ENCODE measurements at places on chromosomes 4 and X. TPM values are rescaled to one million over a fixed set of nuclear protein-coding genes. Genes with fewer than 3 reads are reported as not detected.
A peak's percentile ranks its signal among the peaks of the same experiment; 100 is the strongest.

DNA sequence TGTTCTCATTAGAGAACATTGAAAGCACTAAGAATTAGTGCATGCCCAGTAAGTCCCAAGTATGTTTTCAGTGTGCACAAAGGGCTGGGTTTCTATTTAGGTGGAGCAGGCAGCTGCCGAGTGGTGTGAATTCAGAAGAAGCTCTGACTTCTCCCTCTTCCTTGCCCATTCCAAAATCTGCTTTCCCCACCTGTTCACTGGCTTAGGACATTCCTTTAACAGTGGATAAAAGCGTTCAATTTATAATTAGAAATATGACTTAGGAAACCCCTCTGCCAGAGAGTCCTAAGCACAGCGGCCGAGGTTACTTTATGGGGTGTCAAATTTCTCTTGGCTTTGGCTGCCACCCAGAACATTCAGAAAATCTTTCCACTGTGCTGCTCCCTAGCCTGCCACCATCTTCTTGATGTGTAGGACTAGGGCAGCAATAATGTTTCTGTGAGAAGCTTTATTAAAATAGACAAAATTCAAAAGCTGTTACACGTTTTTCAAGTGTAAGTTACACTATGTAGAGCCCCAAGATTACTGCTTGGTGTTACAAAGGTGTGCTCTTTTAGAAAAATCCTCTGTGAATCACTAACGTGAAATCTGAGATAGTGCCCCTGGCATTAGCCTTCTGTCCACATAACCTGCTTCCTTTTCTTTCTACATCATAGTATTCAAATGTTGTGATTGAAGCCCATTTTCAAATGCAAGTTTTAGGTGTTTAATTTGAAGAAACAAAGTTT lies 191.6 kb upstream of the ANKRD50 start:
- DNase-seq = no peak

GRCh38 chr4:48360285-48361011 lies 19.1 kb downstream of the SLAIN2 start:
- DNase-seq = no peak

- DNase-seq = no peak
These were observed 102.0 kb upstream of the ZNF827 start for GRCh38 chr4:146040623-146041022.

DNA sequence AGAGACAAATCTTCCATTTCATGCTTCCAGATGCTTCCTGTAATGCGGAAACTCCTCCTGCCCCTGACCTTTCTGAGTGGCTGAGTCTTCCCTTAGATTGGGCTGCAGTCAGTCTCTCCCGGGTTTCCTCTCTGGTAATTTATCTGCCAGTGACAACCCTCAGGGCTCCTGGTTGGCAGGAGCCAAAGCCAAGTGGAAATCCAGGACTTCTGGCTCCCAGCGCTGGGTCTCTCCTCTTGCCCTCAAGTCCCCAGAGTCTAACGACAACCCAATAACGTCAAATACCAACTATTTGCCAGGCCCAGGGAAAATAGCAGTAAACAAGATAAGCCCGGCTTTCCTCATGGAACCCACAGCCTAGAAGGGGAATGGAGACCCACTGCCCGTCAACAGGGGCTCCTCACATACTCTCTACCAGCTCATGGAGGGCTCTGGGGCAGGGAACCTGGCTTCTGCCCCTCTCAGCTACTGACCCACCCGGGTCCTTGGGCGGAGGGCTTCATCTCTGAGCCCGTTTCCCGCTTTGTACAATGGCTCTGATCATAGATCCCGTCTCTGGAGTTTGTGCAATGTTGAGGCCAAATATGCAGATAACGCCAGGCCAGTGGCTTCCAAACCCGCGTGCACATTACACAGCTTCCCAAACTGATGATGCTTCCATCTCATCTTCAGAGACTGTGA lies 1.1 kb upstream of the TBC1D14 start:
- DNase-seq = no peak

DNA sequence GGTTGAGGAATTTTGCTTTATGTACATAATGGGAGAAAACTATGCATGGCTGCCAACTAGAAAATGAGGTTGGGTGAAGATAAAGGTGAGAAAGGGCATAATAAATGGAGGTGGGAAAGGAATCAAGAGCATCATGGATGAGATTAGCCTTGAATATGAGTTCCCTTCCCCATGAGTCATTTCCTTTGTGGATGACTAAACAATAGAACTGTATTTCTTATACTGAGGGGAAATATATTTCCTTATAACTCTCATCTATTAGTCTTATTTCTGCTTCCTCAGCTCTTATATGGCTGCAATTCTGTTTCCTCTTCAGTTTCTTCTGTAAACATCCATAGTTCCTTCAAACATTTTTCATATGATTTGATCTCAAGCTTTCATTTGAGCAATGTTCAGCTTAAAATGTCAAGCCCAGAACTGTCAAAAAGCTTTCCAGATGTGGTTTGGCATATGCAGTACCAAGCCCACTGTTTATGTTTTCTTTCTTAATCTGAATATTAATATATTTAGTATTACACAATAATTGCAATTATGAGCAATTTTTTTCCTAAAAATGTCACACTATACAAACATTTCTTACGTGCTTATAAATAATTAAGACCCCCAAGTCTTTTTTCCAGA lies 100.7 kb upstream of the GRPR start:
- no peak for DNase-seq

GRCh38 chr4:12852338-12853307 lies 631.5 kb downstream of the RAB28 start:
- no peak for DNase-seq

GRCh38 chrX:115367951-115368350 lies 78.4 kb downstream of the LUZP4 start:
- DNase-seq = no peak

DNA sequence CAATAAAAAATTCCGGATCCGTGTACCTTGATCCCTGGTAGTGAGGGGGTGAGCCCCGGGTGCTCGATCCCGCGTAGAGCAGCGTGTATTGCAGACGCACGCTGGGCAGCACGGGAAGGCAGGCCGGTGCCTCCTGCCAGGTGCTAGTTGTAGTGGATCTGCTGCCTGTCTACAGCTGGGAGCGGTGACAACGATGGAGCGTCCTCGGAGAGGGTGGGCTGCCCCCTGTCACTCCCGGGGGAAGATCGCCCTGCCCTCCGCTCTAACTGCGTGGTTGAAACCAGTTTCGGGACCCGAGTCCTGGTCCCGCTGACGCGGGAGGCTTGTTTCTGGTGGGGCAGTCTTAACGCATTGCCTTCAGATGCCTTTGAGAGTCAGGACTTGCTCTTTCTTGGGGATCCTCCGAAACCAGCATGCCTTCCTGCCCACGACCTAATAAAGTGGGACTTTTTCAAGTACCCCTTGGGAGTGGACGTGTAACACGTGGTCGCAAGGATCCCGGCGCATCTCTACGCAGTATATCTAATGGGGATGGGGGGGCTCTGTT lies 2.7 kb upstream of the NKX6-1 start:
- no peak for DNase-seq

GRCh38 chr4:186666252-186666651 lies 57.4 kb downstream of the FAT1 start:
- no peak for DNase-seq

DNA sequence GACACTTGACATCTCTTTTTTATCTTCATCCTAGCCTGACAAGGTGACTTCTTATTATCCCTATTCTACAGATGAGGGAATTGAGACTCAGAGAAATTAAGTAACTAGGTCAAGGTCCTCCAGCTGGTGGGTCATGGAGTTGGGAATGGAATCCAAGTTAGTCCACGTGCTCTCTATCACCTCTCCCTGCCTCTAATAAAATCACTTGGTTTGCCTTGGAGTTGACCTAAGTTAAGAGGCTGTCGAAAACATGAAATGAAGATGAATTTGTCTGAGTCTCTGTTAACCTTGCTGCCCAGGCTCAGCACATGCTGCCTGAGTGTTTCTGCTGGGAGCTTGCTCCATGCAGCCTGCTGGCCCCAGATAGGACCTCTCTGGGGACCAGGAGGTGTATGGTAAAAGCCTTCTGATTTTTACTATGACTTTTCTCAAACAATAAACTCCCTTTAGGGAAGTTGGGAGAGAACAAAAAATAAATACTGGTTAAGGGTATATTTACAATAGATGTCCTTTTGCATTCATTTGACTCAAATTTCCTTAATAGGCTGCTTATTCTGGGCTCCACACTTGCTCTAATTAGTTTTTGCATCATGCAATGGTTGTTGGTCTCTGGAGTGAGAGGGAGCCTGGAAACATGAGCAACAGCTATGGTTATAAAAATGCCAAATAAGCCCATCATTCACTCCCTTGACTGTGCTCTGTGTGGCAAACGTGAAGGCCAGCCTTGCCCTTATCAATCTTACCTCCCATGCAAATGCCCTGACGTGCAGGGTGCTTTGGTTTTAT lies 61.6 kb upstream of the DHX15 start:
- peak; percentile 58 for DNase-seq

DNA sequence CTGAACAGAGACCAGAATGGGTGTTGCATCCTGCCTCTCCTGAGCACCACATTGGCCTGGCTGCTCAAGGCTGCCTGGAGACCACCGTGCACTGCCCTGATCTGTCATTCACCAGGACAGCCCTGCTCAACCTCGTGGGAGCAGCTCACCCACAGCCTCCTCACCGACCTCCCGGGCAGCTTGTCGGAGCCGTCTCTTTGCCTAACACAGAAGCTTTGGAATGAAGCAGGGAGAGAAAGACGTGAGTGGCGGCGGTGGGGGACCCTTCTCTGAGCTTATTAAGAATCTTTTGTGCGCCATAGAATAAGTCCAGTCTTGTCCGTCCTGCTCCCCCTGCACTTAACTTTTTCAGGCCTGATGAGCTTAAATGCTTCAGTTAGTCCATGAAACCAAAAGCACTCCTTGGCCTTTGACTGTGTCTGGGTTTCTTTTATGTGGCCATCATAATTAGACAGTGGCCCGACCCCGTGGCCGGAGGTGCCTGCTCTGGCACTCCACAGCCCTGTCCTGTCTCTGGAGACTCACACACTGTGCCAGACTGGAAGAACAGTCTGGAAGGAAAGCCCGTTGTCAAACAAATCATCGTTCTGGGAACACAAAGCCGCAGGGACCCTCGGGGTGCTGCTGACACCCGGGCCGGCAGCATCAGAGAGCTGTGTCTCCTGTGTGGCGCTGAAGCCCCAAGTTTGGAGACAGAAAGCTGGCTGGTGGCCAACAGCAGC lies 192.8 kb downstream of the BCOR start:
- DNase-seq = no peak

DNA sequence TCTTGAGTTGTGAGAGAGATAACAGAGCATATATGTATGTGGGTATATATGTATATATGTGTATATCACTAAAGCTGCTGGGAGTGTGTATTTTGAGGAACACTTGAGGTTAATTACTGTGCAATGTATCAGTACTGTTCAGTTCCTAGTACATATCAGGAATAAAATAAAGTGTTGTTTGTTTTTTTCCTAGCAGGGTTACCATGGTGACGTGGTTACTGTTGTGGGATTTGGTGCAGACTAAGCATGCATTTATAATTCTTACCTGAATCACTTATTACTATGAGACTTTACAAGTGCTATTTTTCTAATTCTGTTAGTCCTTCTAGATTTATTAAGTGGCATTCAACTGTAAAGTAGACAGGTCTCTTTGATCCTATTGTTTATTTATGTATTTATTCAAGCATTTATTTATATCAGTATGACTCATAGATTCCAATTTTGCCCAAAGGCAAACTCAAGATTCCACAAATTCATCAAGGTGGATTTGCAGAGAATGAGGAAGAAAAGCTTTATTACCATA lies 26.9 kb upstream of the BEX4 start:
- no peak for DNase-seq

DNA sequence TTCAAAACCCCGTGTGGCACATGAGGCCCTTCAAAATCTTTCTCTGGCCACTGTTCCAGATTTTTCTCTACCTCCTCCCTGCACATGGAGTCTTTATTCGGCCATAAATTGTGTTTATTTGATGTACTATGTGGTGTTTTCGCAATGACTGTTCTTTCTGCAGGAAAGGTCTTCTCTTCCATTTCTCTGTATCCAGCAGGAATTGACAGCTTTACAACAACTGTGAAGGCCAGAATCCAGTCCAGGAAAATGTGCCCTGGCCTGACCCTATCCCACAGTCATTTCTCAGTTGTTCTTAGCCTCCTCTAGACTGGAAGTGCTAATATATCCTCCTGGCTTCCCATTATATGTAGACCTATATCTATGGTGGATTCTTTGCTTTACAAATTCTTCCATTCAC lies 191.4 kb downstream of the COL25A1 start:
- DNase-seq = no peak

DNA sequence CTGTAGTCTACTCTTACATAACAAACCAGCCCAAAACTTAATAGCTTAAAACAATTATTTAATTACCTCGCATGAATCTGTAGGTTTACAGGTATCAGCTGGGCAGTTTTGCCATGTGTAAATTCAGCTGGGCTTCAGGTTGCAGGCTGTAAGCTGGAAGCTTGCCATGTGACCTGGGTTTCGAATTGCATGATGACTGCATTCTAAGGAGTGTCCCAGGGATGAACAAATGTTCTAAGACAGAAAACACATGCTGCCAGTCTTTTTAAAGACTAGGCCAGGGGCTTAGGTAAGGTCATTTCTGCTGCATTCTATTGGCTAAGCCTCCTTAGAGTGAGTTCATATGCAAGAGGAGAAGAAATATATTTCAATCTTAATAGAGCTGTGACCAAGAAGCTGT lies 44.8 kb downstream of the GRIA2 start:
- no peak for DNase-seq

GRCh38 chr4:56129431-56129861 lies 180.7 kb downstream of the CEP135 start:
- DNase-seq = no peak

DNA sequence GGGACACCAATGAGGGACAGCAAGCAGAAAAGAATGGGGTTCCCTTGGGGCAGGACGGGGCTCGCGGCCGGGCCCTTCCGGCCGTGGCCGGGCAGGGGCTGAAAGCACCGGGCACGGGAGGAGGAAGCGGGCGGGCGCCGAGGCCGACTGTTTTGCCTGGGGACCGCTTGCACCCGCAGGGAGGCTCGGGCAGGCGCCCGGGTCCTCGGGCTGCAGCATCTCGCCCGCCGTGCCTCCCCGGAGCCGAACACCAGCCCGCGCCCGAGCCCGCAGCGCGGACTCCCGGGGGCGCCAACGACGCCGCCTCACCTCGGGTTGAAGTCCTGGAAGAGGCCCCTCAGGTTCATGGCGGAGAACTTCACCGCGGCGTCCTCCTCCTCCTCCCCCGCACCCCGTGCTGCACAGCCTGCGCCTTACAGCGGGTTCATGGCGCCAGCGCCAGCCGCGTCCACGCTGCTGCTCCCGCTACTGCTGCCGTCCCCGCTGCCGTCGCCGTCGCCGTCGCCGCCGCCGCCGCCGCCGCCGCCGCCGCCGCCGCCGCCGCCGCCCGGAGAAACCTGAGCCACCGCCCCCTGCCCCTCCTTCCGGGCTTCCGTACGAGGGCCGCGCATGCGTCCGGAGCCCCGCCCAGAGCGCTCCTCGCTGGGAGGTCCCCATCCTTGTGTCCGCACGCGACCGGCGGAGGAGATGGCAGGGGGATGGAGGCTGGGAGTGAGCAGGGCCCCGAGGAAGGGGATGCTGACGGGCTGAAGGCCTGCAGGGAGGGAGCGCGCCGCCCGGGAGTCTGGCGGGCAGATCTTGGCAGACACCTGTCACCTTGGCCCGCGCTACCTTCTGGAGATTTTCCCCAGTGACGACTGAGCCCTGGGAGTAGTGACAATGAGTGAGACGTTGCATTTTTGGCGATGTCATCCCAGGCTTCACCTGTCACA lies at the start of gene TMEM185A:
Gene TMEM185A (minus strand): TSS at position 559 of the 932 bp plus-strand sequence. CDS start 212 bp downstream, at position 347.
- DNase-seq = no peak

- DNase-seq = no peak
These were observed 155.6 kb upstream of the PITX2 start for GRCh38 chr4:110778521-110778920.

The VCX2 gene
- not detected for total RNA-seq

The KIT gene
- total RNA-seq = 16.7 TPM

The CFAP97 gene
- total RNA-seq = 28.5 TPM

The RTL5 gene
- total RNA-seq = 4.4 TPM

The AP1S2 gene
- 18.9 TPM for total RNA-seq

The DGKQ gene
- 16.2 TPM for total RNA-seq

The TMPRSS11E gene
- total RNA-seq = 74.2 TPM

The AKAP14 gene
- not detected for total RNA-seq

Measured in vagina (tissue), 2 donors.